ENCODE measurements at places on chromosomes 5 and 9. TPM values are rescaled to one million over a fixed set of nuclear protein-coding genes. Genes with fewer than 3 reads are reported as not detected.

BNC2 gene
- 45.1 TPM for total RNA-seq

RAB3C gene
- 0.77 TPM for total RNA-seq

PRDM9 gene
- total RNA-seq = not detected

AQP7 gene
- total RNA-seq = 1.7 TPM

WWC1 gene
- 29.9 TPM for total RNA-seq

TGFBI gene
- 345 TPM for total RNA-seq

MEIKIN gene
- not detected for total RNA-seq

TAF1L gene
- total RNA-seq = not detected

LHX3 gene
- total RNA-seq = not detected

PTGS1 gene
- 8.2 TPM for total RNA-seq

GRXCR2 gene
- total RNA-seq = not detected

KLF4 gene
- 17.0 TPM for total RNA-seq

ANKRA2 gene
- 35.5 TPM for total RNA-seq

ADAMTS6 gene
- total RNA-seq = 17.3 TPM

All from mesothelial cell of epicardium (in vitro differentiated cells).